ENCODE measurements at places on chromosomes 16 and 17. TPM values are rescaled to one million over a fixed set of nuclear protein-coding genes. Genes with fewer than 3 reads are reported as not detected.

LGALS9 gene
- total RNA-seq: 45.4 TPM

- H3K27ac ChIP-seq: no peak overlapping the region
- no peaks in the 10 kb centered on the region for H3K27me3 ChIP-seq
- H3K36me3 ChIP-seq: peaks cover 17% of the 10 kb centered on the region
Measured at GRCh38 chr17:1058423-1059130, 61.6 kb downstream of the TIMM22 start.

- no peak for DNase-seq
- H3K27ac ChIP-seq: no peak overlapping the region
- H3K36me3 ChIP-seq: no peaks in the 10 kb centered on the region
- peaks cover 9% of the 10 kb centered on the region for H3K27me3 ChIP-seq
- no peak overlapping the region for H3K4me3 ChIP-seq
Measured at GRCh38 chr16:10226141-10226986, 44.1 kb upstream of the GRIN2A start.

- no peak overlapping the region for H3K27ac ChIP-seq
- H3K4me1 ChIP-seq: peaks cover 73% of the 10 kb centered on the region
- H3K36me3 ChIP-seq: no peaks in the 10 kb centered on the region
- no peak overlapping the region for H3K4me3 ChIP-seq
Measured at GRCh38 chr16:88467541-88467944, 14.5 kb downstream of the ZFPM1 start.

DNA sequence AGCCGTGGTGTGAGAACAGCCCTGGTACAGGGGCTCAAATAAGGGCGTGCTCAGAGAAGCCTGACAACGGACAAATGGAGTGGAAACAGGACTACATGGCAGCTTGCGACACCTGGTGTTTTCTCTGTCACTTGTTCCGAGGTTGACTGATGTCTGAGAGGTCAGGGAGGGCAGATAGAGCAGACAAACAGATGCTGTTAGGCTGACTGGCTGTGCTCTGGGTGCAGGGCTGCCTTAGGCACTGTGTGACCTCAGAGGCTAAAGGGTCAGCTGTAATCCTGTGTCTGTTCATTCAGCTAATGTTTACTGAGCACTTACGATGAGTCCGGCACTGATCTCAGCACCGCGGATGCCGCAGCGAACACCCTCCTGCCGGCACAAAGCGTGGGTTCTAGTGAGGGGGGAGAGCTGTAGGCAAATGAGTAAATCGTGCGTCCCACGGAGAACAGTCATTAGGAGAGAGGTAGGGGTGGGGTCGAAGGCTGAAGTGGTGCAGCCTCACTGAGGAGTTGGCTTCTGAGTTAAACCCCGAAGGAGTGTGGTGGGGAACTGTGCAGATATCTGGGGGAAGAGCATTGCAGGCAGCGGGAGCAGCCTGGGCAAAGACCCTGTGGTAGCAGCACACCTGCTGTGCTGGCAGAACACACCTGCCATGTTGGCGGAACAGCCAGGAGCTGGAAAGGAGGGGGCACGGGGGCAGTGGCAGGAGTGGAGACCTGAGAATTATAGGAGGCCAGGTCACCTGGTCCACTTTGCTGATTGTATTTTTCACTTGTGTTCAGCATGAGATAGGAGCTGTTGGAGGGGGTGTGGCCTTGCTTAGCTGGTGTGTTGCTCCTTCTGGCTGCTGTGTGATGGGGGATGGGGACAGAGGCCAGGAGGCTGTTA is 35.0 kb downstream of the GPT2 start:
- H3K27me3 ChIP-seq: no peaks in the 10 kb centered on the region
- H3K4me1 ChIP-seq: peaks cover 10% of the 10 kb centered on the region
- H3K27ac ChIP-seq: no peak overlapping the region

GRCh38 chr17:77374170-77374936 is 233.6 kb downstream of the SEC14L1 start:
- H3K27me3 ChIP-seq: no peaks in the 10 kb centered on the region
- peaks cover 67% of the 10 kb centered on the region for H3K4me1 ChIP-seq
- peak overlapping the region; percentile 89 for H3K27ac ChIP-seq

DNA sequence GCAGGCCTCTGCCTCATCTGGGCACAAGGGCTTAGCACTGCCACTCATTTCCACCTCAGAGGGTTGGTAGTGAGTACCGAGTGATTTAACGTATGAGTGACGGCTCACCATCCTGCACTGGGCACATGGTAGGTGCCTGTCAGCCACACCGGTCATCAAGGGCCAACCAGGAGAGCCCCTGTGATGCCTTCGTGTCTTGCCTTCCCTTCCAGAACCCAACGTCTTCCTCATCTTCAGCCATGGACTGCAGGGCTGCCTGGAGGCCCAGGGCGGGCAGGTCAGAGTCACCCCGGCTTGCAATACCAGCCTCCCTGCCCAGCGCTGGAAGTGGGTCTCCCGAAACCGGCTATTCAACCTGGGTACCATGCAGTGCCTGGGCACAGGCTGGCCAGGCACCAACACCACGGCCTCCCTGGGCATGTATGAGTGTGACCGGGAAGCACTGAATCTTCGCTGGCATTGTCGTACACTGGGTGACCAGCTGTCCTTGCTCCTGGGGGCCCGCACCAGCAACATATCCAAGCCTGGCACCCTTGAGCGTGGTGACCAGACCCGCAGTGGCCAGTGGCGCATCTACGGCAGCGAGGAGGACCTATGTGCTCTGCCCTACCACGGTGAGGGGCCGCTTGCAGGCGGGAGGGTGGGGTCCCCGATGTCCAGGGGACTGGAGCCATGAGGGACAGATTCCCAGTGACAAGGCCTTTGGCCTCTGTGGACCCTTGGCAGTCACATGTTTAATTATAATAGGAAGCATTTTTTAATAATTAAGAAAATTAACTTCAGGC is 37.1 kb downstream of the MRC2 start:
- peaks cover 4% of the 10 kb centered on the region for H3K36me3 ChIP-seq
- no peaks in the 10 kb centered on the region for H3K4me1 ChIP-seq
- DNase-seq: no peak
- no peak overlapping the region for H3K27ac ChIP-seq
- no peak overlapping the region for H3K4me3 ChIP-seq

PLXDC1 gene
- total RNA-seq: 2.2 TPM

PIRT gene
- not detected for total RNA-seq

P4HB gene
- 367 TPM for total RNA-seq

DNA sequence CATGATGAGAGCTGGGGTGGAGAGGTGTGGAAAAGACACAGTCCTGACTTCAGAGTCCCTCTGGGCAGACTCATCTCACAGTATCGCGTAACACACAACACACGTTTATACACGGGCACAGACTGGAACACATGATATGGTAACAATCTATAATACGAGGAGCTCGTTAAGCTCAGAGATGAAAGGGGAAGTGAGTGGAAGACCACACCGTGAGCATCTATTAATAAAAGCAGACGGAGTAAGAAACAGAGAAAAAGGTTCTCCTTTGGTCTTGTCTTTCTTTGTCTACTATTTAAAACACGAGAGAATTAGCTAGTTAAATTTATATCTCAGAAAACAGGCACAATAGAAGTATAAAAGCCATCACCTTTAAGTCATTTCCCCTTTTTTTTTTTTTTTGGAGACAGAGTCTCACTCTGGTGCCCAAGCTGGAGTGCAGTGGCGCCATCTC is 13.5 kb downstream of the ANKRD11 start:
- no peak for DNase-seq
- H3K27ac ChIP-seq: peak overlapping the region; percentile 2
- H3K27me3 ChIP-seq: no peaks in the 10 kb centered on the region
- peaks cover 9% of the 10 kb centered on the region for H3K36me3 ChIP-seq
- H3K4me3 ChIP-seq: no peak overlapping the region
- H3K4me1 ChIP-seq: peaks cover 90% of the 10 kb centered on the region

DNA sequence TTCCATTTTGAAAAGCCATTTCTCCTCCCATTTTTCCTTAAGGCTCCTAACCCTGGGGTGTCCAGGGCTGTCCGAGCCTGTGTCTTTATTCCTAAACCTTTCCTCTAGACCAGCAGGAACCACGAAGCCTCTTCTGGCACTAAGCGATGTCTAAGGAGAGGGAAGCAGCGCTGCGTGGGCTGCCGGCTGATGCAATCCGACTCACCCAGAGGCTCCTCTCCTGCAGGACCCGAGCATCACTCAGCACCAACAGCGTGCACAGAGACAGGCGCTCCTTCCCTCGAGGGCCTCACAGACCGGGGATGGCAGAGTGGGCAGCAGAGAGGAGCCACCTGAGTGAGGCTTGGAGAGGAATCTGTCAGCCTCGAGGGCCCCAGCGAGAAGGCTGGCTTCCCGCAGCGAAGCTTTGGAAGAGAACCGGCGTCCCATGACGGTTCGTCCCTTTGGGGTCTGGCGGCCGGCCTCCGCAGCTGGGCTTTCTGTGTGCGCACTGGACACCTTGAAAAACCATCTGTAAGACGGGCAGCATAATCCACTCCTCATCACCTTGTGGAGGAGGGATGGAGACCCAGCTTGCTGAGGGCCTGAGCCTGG is 174.3 kb downstream of the FOXL1 start:
- no peak overlapping the region for H3K27ac ChIP-seq
- H3K4me3 ChIP-seq: no peak overlapping the region
- H3K36me3 ChIP-seq: no peaks in the 10 kb centered on the region
- no peak for DNase-seq
- H3K4me1 ChIP-seq: no peaks in the 10 kb centered on the region
- no peaks in the 10 kb centered on the region for H3K27me3 ChIP-seq

FBXW10 gene
- not detected for total RNA-seq

DNA sequence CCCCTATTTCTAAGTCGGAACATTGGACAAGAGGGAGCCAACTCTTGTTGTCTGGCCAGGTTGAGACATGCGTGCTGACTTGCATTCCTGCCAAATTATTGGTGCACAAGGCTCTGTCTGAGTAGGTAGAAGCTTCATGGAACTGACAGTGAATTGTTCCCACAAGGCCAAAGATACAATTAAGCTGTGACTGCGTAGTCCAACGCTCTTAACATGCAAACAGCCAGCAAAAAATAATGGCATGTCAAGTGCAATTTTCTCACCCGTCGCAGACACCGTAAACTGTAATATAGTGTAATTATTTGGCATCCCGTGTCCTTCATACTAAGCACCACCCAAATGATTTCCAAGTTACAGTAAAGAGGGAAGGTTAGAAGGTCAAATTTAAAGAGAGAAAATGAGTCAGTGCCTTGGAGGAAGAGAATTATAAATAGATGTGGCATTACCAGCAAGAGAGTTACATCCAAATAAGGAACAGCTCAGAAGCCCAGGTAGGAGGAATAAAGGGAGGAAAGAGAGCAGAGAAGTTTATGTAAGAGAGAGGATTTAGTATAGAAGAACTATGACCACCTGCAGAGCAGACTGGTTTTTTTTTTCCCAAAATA is 21.8 kb downstream of the CDH8 start:
- no peaks in the 10 kb centered on the region for H3K4me1 ChIP-seq
- DNase-seq: no peak
- H3K36me3 ChIP-seq: no peaks in the 10 kb centered on the region
- H3K4me3 ChIP-seq: no peak overlapping the region
- no peak overlapping the region for H3K27ac ChIP-seq
- H3K27me3 ChIP-seq: no peaks in the 10 kb centered on the region

C16orf86 gene
- total RNA-seq: 2.5 TPM

- no peaks in the 10 kb centered on the region for H3K27me3 ChIP-seq
- H3K27ac ChIP-seq: no peak overlapping the region
- no peak for DNase-seq
- no peaks in the 10 kb centered on the region for H3K4me1 ChIP-seq
- H3K36me3 ChIP-seq: no peaks in the 10 kb centered on the region
Measured at GRCh38 chr17:78241277-78242023, 10.0 kb downstream of the TMEM235 start.

DNA sequence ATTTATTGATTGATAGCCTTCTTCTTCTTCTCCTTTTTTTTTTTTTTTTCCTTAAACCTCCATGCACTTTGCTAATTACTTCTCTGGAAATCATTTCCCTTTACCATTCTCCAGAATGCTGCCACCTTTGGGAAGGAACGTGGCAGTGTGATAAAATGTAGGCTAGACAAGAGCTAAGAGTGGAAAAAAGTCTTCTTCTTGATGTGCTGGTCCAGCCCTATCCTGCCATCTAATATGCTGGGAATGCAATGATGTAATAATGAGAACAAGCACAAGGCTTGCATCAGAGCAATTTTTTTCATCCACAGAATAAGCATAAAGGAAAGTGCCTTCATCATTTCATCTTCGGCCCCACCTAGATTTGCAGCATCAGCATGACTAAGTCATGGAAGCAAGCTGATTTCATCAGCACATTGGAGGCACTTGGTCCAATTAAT is 128.7 kb upstream of the ZFHX3 start:
- DNase-seq: no peak
- H3K4me1 ChIP-seq: no peaks in the 10 kb centered on the region
- H3K27me3 ChIP-seq: no peaks in the 10 kb centered on the region
- no peak overlapping the region for H3K4me3 ChIP-seq
- H3K27ac ChIP-seq: no peak overlapping the region

TBX21 gene
- total RNA-seq: 58.2 TPM

GRCh38 chr17:38747463-38748148 is 530 bp downstream of the PCGF2 start:
- H3K4me1 ChIP-seq: peaks cover 27% of the 10 kb centered on the region
- peak overlapping the region; percentile 56 for H3K4me3 ChIP-seq
- H3K27me3 ChIP-seq: peaks cover 45% of the 10 kb centered on the region
- no peak for DNase-seq
- H3K27ac ChIP-seq: no peak overlapping the region

DNA sequence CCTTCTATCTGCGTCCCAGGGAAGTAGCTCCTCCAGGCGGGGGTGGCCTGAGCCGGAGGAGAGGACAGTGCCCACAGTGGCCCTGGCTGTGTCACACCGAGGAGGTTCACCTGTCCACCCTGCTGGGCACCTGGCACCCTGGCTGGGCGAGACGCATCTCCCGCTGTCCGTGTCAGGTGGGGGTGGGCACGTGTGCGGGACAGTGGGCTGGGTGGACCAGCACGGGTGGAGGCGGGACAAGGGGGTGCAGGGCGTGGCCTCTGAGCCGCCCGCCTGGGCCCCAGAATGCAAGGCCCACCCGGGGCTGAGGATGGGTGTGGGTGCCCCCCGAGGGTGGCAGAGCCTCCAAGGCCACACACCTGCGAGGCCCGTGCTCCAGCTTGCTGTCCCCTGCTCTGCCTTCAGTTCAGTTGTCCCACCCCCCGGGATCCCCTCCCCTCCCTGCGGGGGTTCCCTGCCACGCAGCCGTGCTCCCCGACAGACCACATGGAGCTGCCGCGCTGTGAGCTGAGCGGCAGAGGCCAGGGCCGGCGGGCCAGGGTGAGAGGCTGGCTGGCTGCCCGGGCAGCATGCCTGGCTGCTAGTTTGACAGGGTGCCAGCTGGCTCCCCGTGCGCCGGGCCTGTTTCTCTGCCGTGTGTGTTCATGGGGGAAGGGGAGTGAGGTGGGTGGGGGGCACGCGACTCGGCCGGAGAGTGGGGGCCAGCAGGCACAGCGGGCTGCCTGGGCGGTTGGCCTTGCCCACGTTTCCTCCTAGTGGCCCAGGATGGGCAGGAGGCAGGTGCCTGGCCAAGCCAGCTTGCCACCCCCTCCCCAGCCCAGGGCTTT is 33.9 kb downstream of the BAHCC1 start:
- peaks cover 3% of the 10 kb centered on the region for H3K4me1 ChIP-seq
- peaks cover 23% of the 10 kb centered on the region for H3K27me3 ChIP-seq
- no peak for DNase-seq
- H3K36me3 ChIP-seq: no peaks in the 10 kb centered on the region
- H3K4me3 ChIP-seq: no peak overlapping the region
